ENCODE measurements at places on chromosomes 2 and 18.

DNA sequence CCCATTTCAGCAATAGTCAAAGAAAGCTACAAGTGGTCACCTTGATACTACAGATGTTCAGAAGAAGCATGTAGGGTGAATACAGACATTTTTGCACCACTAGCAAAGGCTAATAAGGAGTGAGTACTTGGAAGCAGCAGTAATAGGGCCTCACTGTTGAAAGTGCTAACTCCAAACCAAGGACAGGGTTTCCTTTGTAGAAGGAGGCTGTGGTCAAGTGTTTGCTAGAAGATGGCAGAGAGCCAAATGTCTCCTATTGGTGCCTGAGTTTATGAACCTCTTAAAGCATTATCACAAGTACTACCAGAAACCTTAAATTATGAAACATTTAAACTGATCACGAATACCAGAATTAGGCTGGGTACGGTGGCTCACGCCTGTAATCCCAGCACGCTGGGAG, 308.1 kb downstream of the ZEB2 start:
- peaks cover 4% of the 10 kb centered on the region for H3K36me3 ChIP-seq
- no peak for DNase-seq
- no peaks in the 10 kb centered on the region for H3K4me1 ChIP-seq
- no peak overlapping the region for H3K27ac ChIP-seq
- no peaks in the 10 kb centered on the region for H3K27me3 ChIP-seq

- no peak for DNase-seq
- H3K36me3 ChIP-seq = no peaks in the 10 kb centered on the region
- no peak overlapping the region for H3K4me3 ChIP-seq
- H3K27ac ChIP-seq = peak overlapping the region; percentile 73
Measured at GRCh38 chr2:1360557-1361250, 52.6 kb upstream of the TPO start.

- no peak overlapping the region for H3K27ac ChIP-seq
- H3K27me3 ChIP-seq = no peaks in the 10 kb centered on the region
- no peaks in the 10 kb centered on the region for H3K4me1 ChIP-seq
- no peak for DNase-seq
- no peak overlapping the region for H3K4me3 ChIP-seq
Measured at GRCh38 chr18:59479776-59480175, 120.7 kb upstream of the LMAN1 start.

DNA sequence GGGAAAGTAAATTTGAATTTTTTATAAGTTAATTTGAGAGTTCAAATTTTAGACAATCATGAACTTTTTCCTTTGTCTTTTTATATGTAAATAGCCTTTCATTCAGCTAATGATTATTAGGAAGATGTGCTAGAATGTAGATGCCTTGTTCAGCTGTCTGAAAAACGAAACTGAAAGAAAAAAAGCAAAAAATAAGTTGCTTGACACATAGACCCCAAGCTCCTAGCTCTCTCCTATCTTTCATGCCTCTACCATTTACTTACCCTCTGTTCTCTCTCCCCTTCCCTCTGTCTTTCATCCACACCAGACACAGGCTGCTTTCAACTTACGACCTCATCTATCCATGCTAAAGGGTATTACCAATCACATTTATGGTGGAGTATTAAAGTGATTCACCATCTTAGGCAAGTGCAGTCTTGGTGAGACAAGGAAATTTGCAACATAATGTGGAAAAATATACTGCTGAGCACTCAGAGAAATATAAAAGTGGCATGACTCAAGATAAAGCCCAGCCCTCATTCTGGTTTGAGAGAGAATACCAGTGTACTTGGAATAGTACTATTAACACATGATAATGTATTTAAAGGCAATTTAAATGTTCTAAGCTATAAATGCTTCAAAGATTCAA, 425.6 kb downstream of the SUCLG1 start:
- H3K27me3 ChIP-seq = no peaks in the 10 kb centered on the region
- no peaks in the 10 kb centered on the region for H3K36me3 ChIP-seq
- no peak overlapping the region for H3K4me3 ChIP-seq
- no peaks in the 10 kb centered on the region for H3K4me1 ChIP-seq

DNA sequence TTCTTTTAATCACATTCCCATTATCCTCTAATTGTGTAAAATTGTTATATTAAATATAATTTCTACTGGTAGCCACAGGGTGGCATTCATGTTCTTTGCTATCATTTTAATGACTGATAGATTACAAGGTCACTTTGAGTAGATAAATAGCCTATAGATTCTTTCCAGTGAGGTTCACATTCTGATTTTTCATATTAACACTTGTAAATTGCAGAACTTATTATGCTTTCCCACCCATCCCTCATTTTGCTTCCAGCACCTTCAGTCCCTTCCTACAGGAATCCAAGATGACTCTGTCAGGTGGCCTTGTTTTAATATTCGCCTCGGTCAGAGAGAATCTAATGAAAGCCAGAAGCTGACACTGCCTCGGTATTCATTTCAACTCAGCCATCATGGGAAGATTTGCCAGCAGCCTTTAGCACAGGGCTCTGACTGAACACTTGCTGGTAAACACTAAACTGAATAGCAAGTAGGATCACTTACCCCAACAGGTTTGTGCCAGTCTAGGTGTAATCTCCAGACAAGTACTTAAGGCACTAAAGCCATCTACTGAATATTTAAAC, 101.2 kb upstream of the FSHR start:
- H3K27me3 ChIP-seq = peaks cover 8% of the 10 kb centered on the region
- no peaks in the 10 kb centered on the region for H3K4me1 ChIP-seq
- DNase-seq = no peak
- H3K36me3 ChIP-seq = no peaks in the 10 kb centered on the region

DNA sequence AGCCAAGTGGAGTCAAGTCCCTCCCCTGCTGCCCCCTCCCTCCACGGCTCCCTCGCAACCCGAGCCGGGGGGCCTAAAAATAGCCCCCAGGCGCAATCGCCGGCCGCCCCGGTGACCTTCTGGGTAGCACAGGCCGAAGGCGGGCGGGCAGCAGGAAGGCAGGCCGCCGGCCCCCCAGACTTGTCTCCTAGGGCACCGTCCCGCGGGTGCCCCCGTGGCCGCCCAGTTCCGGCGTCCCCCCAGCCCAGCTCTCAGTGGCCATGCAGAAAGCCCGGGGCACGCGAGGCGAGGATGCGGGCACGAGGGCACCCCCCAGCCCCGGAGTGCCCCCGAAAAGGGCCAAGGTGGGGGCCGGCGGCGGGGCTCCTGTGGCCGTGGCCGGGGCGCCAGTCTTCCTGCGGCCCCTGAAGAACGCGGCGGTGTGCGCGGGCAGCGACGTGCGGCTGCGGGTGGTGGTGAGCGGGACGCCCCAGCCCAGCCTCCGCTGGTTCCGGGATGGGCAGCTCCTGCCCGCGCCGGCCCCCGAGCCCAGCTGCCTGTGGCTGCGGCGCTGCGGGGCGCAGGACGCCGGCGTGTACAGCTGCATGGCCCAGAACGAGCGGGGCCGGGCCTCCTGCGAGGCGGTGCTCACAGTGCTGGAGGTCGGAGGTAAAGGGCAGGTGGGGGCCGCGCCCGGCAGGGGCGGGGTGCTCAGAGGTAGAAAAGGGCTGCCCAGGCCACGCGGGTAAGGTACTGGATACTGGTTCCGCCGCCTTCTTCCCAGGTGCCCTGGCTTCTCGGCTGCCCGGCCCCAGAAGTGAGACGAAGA, at the start of gene SPEG:
SPEG (plus strand) TSS at position 126 of the 808 bp plus-strand sequence; CDS start at position 261, 135 bp downstream.
- no peak within 1 kb of the TSS for H3K4me3 ChIP-seq
- no peak within 1 kb of the TSS for H3K27ac ChIP-seq
- H3K27me3 ChIP-seq = peaks cover 39% of the 10 kb centered on the region
- DNase-seq = peak; percentile 72

DNA sequence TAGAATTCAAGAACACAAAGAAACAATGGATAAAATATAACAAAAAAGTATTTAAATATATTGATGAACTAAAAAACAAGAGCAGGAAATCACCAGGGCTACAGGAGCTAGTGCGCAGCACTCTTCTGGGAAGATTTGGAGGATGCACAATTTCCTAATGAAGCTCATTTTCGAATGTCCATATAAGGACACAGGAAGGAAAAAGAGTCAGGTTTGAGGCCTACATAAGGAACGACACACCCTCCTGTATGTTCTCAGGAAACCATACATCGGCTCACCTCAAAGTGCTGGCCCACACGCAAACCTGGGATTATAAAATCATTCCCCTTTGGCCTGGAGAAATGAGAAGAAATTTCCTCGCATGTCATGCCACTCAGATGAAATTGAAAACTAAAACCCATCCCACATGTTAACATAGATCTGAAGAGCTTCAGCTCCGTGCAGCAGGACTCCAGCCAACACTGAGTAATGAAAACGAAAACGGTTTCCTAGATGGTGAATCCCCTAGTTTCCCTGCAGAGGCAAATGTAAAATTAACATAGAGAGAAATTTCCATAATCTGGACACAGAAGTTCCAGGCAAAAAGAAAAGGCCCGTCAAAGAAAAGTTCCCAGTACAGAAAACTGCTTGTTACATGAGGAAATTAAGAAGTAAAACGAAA, 825.8 kb downstream of the SOCS6 start:
- H3K27ac ChIP-seq = no peak overlapping the region
- no peaks in the 10 kb centered on the region for H3K4me1 ChIP-seq
- no peaks in the 10 kb centered on the region for H3K27me3 ChIP-seq
- no peak for DNase-seq
- no peaks in the 10 kb centered on the region for H3K36me3 ChIP-seq
- H3K4me3 ChIP-seq = no peak overlapping the region

DNA sequence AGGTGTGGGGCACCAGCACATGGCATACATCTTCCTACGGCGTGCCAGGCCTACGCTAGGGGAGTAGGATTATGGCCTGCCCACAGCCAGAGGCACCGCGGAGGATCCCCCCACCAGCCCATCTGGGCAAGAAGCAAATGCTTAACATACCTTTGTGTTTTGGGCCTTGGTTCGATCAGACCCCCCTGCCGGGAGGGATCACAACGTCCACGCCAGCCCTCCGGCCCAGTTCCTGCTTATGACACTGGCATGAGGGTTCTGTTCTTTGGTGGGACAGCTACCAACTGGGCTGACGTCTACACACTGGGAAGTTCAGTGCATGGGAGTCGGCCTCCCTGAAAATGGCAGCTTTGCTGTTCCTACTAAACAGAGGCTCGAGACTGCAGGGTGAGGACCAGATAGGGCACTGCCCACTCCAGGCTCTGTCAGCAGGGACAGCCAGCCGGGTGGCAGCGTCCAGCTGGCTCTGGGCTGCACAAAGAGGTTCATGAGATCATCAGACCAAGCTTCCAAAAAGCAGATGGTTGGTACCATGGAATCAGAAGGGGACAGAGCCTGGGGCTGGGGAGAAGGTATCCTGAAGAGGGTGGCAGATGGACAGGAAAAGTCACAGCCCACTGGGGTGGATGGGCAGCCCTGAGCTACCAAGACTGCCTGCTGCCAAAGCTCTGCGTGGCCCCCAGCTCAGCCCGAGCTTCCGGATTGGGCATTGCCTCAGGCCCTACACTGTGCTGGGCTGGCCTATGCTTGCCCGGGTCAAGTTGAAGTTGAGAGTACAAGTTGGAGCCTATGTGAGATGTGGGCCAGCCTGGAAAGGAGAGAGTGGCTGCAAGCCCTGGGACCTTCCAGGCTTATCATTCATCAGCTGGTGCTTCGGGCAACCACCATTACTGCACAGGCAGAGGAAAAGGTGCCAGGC, 61.7 kb upstream of the TEX51 start:
- peak; percentile 41 for DNase-seq
- no peaks in the 10 kb centered on the region for H3K27me3 ChIP-seq
- no peak overlapping the region for H3K4me3 ChIP-seq

- no peaks in the 10 kb centered on the region for H3K27me3 ChIP-seq
- H3K4me3 ChIP-seq = no peak overlapping the region
- H3K36me3 ChIP-seq = no peaks in the 10 kb centered on the region
- peaks cover 5% of the 10 kb centered on the region for H3K4me1 ChIP-seq
- no peak for DNase-seq
- H3K27ac ChIP-seq = no peak overlapping the region
Measured at GRCh38 chr18:44637210-44638033, 43.3 kb upstream of the SETBP1 start.

- no peak overlapping the region for H3K4me3 ChIP-seq
- DNase-seq = no peak
- no peak overlapping the region for H3K27ac ChIP-seq
- no peaks in the 10 kb centered on the region for H3K4me1 ChIP-seq
- H3K36me3 ChIP-seq = no peaks in the 10 kb centered on the region
Measured at GRCh38 chr2:10323535-10323934, 20.8 kb downstream of the HPCAL1 start.

DNA sequence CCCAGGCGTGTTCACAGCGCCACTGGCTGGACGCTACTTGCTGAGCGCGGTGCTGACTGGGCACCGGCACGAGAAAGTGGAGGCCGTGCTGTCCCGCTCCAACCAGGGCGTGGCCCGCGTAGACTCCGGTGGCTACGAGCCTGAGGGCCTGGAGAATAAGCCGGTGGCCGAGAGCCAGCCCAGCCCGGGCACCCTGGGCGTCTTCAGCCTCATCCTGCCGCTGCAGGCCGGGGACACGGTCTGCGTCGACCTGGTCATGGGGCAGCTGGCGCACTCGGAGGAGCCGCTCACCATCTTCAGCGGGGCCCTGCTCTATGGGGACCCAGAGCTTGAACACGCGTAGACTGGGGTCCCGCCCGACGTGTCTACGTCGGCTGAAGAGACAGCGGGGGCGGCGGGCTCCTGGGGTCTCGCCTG, 891 bp upstream of the KHK start:
- peak overlapping the region; percentile 81 for H3K4me3 ChIP-seq
- H3K36me3 ChIP-seq = no peaks in the 10 kb centered on the region
- H3K27ac ChIP-seq = no peak overlapping the region
- peak; percentile 85 for DNase-seq

GRCh38 chr2:67526283-67526682, 129.2 kb downstream of the ETAA1 start:
- H3K27ac ChIP-seq = no peak overlapping the region
- no peak for DNase-seq
- H3K4me3 ChIP-seq = no peak overlapping the region
- no peaks in the 10 kb centered on the region for H3K27me3 ChIP-seq
- H3K4me1 ChIP-seq = no peaks in the 10 kb centered on the region

GRCh38 chr2:46689993-46690392, 210.6 kb downstream of the TMEM247 start:
- H3K4me1 ChIP-seq = no peaks in the 10 kb centered on the region
- DNase-seq = no peak
- H3K4me3 ChIP-seq = no peak overlapping the region

GRCh38 chr2:48356701-48357325, 173.1 kb upstream of the STON1 start:
- no peaks in the 10 kb centered on the region for H3K27me3 ChIP-seq
- no peak for DNase-seq
- H3K36me3 ChIP-seq = peaks cover 4% of the 10 kb centered on the region
- H3K4me3 ChIP-seq = no peak overlapping the region

DNA sequence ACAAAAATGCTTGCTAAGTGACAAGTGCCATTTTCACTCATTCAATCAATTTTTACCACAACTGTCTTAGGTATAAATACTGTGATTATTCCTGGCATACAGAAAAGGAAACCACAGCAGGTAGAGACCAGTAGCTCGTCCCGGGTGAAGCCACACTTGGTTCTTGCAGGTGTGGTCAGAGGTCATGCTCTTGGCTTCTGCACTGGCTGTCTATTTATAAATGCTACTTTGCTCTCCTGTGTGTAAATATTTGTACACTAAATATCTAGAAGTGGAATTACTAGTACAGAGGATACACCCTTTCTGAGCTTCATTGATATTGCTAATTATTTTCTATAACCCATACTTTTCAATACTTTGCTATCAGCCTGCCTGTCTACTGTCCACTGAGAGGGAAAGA, 284.6 kb downstream of the MYT1L start:
- no peaks in the 10 kb centered on the region for H3K4me1 ChIP-seq
- no peaks in the 10 kb centered on the region for H3K36me3 ChIP-seq
- H3K4me3 ChIP-seq = no peak overlapping the region
- no peaks in the 10 kb centered on the region for H3K27me3 ChIP-seq
- H3K27ac ChIP-seq = no peak overlapping the region

Data from endodermal cell (in vitro differentiated cells).